CD4-positive, alpha-beta T cell treated with Interleukin-4 for 1 hour (primary cell): ENCODE measurements at places on chromosomes 1 and 21.
A peak's percentile ranks its signal among the peaks of the same experiment; 100 is the strongest.

- no peak for DNase-seq
Observed at GRCh38 chr1:84379917-84380180, 18.4 kb upstream of the DNASE2B start.

DNA sequence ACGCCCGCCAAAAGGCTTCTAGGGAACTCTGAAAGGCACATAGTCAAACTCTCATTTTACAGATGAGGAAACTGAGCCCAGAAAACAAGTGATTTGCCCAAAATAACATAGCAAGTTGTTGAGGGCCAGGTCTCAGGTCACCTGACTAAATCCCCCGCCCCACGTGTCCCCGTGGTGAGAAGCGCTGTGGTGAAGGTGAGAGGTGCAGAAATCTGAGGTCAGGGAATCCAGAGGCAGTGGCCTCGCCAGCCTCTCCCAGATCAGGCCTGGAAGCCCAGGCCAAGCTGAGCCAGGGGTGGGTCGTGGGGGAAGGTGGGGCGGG is 5.1 kb downstream of the HDGF start:
- peak; percentile 39 for DNase-seq

DNA sequence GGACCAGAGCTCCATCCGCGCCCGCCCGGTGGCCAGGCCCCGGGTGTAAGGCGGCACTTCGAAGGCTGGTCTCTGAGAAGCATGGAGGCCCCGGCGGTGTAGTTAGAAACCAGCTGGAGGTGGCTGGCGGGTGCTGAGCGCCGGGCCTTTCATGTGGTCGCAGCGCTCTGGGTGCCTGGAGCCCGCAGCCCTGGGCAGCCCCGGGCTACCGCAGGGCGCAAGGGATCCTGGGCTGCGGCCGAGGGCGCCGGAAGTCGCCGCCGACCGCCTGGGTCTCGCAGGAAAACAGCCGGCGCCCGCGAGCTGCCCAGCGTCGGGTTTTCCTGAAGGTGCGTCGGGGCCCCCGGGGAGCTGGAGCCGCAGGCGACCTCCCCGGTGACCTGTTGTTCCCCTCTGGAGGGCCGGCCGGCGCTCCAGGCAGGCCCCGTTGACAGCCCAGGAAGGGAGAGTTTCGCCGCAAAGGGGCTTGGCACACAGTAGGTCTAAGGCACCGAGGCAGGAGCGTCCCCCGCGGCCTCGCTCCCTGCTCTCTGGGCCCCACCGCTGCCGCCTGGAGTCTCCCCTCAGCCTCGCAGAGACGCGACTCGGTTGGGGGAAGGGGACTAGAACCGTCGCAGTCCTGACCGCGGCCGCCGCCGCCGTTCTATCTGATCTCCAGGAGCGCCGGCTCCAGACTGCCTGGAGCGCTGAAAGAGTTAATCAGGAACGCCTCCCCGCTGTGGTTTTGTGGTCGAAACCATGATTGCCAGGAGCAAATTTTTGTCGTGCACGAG is 2.7 kb downstream of the GRHL3 start:
- DNase-seq = peak; percentile 63

GRCh38 chr1:156146020-156146768 is 7.2 kb upstream of the SEMA4A start:
- peak; percentile 59 for DNase-seq

DNA sequence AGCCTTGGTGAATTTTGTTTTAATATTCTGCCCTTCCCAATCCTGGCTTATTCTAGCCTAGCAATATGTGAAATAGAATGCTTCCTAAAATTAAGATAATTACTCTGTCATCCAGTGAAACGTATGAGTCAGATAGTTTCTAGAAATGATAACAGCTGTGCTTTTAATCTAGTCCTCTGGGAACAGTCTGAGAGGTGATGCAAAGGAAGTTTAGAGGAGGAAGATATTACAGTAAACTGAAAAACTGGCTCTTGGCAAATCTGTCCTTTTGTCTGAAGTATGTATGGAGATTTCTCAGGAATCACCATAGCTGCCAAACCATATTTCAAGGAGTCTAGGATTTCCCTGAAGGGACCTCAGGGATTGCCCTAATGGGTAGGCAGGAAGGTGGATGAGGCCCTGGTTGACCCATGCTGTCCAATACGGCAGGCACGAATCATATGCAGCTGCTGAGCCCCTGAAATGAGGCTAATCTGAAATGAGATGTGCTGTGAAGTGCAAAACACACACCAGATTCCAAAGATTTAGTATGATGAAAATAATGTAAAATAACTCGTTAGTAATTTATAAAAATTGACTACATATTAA is 70.8 kb upstream of the LBR start:
- DNase-seq = no peak
